ENCODE measurements at places on chromosomes 4 and X. TPM values are rescaled to one million over a fixed set of nuclear protein-coding genes. Genes with fewer than 3 reads are reported as not detected.

The PPP1R2C gene
- polyA plus RNA-seq, result not detected

The STAP1 gene
- 0.13 TPM for polyA plus RNA-seq

The PSAPL1 gene
- 0.08 TPM for polyA plus RNA-seq

The PNMA3 gene
- 4.1 TPM for polyA plus RNA-seq

The ADH5 gene
- polyA plus RNA-seq, result 99.3 TPM

The FRAS1 gene
- 0.20 TPM for polyA plus RNA-seq

The FGA gene
- polyA plus RNA-seq, result 4.6 TPM

The FRG2 gene
- not detected for polyA plus RNA-seq

The SORBS2 gene
- 129 TPM for polyA plus RNA-seq

Data from adrenal gland (tissue), 19 donors.